ENCODE measurements at places on chromosomes 4 and X.

DNA sequence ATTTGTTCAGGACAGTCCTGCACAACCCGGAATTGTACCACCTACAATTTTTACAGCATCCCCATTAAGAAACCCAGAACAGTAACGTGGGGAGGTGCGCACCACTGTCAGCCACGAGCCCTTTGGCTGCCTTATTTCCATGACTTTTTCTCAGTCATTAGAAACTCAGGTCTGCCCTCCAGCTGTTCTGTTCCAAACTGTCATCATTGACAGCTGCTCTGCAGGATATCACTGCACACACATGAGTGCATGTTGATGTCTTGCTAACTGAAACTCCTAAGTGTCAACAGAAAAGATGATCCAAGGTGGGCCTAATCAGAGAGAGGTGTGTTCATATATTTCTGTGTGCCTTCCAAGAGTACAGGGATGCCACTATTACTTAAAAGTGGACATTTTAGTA lies 123.4 kb downstream of the PARM1 start:
- no peak for DNase-seq

DNA sequence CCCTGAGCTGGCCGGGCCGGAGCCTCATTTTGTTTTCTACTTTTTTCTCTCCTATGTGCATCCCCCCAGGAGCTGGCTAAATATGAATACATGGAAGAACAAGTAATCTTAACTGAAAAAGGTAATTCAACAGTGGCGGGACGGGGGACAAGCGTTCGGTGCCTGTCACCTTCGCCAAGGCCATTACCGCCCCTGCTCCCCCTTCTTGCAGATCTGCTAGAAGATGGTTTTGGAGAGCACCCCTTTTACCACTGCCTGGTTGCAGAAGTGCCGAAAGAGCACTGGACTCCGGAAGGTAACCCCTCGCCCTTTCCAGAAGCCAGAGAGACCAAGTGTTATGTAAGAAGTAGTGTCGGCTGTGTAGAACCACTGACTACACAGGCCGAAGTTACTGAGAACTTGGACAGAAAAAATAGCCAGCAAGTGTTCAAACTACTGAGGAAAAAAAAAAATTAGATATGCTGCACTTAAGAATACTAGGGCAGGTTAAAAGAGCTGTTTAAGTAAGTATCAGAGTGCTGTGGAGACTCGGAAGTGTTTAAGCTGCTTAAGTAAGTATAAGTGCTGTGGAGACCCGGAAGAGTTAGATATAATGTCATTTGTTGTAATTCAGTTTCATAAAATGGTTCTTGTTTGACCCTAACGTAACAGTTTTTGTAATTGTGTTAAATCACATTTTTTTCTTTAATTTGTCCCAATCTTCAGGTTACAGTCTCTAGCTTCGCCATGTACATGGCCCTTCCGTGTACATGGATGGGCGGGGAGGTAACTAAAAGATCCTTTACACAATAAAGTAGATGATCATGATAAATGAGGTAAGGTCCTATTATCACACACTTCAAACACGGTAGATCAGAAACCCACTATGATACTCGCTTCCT lies 856 bp downstream of the SAT1 start:
- no peak for DNase-seq

DNA sequence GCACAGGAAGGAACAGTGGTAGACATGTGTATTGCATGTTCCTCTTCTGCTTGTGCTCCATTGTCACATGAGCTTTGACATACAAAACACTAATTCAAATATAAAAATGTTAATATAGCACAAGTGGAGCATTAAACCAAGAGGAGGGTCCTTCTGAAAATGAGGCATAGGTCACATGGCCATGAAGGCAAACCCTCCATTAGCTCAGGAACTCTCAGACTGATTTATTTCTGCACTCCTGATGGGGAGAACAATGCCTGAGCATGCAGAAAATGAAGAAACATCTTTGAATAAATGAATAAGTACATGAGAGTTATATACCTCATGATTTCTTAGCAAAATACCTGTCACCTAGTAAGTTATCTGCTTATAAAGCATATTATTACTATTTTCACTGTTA lies 769.2 kb upstream of the EPHA5 start:
- DNase-seq: no peak

DNA sequence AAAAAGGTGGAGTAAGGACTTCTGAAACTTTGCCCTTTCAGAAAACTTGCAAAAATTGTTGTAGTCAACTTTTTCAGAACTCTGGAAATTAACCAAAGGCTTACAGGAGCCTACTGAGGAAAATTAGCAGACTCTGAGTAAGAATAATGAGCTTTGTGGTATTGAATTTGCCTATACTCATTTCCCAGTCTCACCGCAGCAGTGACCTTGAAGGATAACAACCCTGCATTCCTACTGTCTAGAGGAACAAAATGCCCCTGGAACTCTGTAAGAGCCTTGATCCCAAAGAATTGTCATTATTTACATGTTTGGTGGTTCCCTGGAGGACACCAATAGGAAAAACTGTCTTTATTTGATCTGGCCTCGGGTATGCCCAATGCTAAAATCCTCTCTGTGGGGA lies 57.9 kb downstream of the MND1 start:
- DNase-seq: no peak

DNA sequence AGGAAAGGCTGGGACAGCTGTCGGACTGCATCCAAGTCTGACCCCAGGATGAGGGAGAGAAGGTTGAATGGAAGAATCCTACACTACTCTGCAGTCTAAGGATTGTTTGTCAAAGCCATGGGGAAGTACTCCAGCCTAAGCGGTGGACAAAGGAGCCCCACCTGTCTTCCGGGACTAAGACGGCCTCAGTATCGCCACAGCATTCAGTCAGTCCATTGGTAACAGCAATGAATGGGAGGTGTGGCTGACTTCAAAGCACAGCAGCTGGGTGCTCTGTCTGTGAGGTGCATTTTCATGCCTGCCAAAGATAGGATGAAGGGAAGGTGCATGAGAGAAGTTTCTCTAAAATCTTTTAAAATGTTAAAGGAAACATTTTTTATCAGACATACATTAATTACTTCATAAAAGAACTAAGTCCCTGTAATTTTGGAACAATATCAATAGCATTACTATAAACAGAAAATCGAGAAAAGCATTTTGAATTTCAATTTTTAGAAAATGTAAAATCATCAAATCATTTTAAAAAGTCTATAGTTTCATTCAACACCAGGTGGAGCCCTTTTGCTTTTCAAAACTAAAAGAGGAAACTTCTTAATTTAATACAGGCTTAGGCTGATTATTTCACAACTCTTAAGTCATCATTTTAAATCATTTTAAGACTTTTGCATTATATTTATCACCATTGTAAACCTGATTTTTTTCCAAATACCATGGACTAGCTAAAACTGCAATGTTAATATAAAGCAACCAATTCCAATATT lies 27.6 kb upstream of the INTU start:
- no peak for DNase-seq
